ENCODE measurements at places on chromosomes 6 and 20.

DNA sequence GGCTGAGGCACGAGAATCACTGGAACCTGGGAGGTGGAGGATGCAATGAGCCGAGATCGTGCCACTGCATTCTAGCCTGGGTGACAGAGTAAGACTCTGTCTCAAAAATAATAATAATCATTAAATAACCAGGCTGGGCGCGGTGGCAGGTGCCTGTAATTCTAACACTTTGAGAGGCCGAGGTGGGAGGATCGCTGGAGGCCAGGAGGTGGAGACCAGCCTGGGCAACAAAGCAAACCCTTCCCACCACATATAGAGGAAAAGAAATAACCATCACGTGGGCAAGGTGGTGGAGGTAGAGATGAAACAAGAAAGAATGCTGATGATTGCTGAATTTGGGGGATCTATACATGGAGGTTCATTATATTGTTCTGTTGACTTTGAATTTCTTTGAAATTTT is 63.4 kb upstream of the PIM1 start:
- no peak for DNase-seq

DNA sequence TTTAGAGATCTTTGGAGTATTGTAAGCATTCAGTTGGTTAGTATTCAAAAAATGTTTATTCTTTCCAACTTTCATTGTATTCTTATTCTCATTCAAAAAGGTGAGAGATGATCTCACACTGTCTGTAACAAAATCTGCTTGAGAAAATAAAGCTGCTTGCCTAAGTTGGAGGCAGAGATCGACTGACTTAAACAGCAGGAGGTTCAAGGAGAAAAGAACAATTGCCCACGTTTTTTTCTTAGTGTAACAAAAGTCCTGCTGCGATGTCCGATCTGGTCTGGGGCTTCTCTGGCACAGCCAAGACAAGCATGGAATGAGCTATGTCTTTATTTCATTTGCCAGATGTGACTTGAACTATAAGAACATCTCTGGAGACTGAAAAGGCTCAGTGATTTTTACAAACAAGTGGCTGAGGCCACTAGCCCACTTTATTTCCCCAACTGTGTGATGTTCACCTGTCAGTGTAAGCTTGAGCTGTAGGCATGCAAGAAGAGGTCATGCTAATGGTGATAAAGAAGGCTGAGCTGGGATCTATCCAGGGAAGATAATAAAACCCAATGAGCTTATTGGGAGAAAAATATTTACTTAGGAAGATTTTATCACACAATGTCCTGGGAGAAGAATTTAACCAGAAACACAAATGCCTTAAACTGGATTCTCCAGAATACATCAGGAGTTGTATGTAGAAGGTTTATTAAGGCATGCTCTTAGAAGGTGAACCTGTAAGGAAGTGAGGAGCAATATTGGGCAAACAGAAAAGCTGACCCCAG is 580.1 kb upstream of the BTBD3 start:
- DNase-seq, result no peak

DNA sequence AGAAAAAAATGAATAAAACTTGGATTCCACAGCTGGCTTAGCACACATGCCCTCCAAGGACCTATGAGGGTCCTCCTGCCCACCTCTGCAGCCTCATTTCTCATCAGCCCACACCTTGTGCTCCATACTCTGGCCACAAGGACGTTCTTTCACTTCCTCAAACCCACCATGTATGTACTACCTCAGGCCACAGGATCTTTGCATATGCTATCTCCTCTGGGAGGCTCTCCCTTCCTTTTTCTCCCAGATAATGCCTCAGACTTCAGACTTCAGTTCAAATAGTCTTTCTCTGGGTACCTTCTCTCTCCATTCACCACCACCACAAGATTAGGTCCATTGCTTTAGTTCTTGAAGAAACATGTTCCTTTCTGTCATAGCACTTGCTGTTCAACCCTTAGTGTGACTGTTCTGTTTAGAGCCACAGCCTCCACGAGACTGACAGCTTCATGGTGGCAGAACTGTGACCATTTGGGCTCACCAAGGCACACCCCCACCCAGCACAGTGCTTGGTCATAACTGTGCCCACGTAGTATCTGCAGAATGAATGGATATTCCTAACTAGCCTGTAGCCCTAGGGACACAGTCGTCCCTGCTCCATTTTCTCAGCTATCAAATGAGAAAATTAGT is 146.7 kb upstream of the LRFN2 start:
- no peak for DNase-seq

- no peak for DNase-seq
These were observed 7.0 kb downstream of the TMEM244 start for GRCh38 chr6:129853996-129854711.

DNA sequence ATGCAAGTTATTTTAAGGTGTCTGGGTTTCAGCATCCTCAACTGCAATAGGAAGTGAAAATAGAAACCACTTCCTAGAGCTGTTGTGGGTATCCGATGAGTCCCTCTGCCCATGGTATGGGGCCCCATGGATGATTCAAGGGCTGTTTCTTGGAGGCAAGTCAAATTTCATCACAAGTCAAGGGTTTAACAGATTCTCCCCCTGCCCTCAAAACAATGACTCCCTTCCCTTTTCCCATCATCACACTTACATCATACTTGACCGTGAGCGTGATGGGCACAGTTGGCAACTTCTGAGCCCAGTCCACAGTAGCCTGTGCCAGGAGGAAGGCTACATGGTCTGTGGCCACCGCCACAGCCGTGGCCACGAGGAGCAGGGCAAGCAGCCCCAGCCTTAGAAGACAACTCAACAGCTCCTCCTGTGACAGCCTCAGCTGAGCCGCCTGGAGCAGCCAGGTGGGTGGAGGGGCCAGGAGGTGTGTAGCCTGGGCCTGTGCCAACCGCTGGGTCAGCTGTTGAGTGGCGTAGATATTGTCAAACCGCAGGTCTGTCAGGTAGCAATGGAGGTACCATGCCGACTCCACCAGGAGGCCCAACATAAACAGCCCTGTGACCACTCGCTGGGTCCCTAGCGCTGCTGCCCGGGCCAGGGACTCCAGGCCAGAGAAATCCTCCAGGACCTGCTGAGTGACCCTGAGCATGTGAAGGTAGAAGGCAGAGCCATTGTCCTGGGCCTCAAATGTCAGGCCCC is 5.2 kb downstream of the OCSTAMP start:
- DNase-seq, result peak; percentile 53

- DNase-seq, result no peak
These were observed 24.6 kb upstream of the GTSF1L start for GRCh38 chr20:43751167-43752050.

- no peak for DNase-seq
These were observed 200.9 kb downstream of the BACH2 start for GRCh38 chr6:90095788-90096187.

DNA sequence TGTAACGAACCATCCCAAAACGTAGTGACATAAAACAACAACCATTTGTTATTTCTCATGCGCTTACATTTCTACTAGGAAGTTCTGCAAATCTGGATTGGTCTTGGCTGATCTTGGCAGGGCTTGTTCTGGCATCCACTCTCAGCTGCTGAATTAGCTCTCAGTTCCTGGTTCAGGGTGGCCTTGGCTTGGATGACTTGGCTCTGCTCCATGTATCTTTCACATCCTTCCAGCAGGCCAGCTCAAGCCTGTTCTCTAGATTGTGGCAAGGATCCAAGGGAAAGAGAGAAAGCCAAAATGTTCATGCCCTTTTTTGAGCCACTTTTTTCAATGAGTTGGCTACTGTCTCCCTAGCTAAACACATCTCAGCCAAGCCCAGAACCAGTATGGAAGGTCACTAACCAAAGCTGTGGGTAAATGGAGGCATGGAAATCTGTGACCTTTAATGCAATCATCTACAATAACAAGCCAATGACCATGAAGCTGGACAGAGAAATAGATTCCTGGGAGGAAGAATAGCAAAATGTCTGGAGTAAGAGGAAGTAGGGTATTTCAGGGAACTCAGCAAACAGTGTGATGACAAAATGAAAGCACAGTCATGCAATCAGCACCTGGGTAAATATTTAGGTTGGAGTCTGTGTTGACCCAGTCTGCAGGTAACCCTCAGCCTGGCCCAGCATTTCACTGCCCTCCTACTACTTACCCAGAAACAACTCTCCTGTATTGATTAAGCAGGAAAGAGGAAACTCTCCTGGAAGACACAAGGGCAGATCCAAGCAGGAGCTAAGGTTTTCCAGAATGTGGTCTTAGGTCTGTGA is 32.7 kb upstream of the SNAP25 start:
- no peak for DNase-seq

DNA sequence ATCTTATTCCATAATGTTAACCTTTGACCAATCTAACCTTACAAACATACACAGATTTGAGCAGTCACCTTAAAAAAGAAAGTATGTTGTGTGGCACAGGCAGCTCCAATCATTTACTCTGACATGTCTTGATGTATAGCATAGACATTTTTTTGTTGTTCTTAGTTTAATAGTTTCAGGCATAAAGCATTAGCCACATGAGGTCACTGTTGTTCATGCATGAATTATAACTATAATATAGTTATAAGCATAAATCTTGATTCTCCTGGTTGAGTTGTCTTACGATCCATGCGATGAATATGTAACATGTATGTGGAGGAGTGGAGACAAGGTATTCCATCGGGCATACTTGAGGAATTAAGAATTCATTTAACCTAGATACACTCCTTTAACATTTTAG is 26.1 kb upstream of the NKAIN2 start:
- DNase-seq, result peak; percentile 28

DNA sequence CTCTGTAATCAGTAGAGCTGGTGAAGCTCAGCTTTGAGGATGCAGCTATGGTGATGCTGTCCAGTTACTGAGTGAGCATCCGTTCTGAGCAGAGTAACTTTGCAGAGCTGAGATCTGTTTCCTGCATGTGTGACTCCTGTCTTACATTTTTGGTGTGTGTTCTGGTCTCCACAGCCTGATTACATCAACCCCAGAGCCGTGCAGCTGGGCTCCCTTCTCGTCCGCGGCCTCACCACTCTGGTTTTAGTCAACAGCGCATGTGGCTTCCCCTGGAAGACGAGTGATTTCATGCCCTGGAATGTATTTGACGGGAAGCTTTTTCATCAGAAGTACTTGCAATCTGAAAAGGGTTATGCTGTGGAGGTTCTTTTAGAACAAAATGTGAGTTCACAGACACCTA is 81.6 kb downstream of the FAM120B start:
- DNase-seq, result no peak

DNA sequence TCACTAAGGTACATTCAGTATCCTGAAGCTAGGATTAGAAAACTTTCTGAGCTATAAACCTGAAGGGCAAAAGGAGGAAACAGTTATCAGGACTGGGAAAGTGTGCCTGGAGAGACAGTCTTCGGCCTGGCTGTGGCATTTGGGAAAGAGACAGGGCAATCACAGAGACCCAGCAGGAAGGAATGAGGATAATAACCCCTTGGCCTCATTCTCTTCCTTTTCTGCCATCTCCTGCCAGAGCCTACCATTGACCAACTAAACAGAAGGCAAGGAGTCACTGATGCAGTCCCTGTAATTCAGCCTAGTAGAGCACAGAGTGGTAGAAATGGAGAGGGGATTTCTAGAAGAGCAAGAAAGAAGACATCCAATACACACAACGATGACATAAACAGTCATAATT is 359.4 kb downstream of the HDGFL1 start:
- no peak for DNase-seq

- no peak for DNase-seq
These were observed 1.5 kb upstream of the TPBG start for GRCh38 chr6:82362144-82362543.

DNA sequence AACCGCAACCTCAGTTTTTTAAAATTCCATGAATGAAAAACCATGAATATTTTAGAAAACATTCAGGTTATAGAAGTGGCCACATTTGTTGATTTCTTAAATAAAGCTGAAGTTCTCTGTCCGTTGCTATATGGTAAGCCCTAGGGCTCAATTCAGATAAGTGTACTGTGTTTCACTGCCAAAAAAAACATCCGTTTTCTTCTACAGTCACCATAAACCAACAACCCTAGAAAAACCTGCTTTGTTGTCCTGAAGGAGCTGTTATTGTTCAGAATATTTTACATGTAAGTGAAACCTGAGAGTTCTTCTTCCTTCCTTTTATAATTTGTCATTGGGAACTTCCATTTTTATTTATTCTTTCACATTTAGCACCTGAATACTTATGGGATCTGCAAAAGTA is 274.1 kb downstream of the TFAP2A start:
- DNase-seq, result no peak

DNA sequence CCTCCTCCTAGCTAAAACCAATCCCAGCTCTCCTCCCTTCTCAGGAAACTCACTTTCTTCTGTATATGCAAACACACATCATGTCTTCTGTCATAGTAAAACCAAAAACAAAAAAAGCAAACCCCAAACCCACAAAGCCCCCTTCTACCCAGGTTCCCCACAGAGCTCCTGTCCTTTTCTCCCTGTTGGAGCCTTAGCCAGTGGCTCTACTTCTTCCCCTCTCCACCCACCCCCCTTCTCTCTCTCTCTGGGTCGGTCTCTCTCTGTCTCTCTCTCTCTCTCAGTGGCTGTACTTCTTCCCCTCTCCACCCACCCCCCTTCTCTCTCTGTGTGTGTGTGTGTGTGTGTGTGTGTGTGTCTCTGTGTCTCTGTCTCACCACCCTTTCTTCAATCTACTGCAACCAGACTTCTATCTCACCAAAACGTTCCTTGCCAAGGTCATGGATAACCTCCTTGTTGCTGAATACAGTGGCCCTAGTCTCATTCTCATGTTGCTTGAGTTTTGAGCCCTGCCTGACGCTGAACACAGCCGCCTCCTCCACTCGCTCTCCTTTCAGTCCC is 8.7 kb upstream of the OSER1 start:
- no peak for DNase-seq

GRCh38 chr6:36484736-36485135 is 41.9 kb downstream of the KCTD20 start:
- DNase-seq, result no peak

DNA sequence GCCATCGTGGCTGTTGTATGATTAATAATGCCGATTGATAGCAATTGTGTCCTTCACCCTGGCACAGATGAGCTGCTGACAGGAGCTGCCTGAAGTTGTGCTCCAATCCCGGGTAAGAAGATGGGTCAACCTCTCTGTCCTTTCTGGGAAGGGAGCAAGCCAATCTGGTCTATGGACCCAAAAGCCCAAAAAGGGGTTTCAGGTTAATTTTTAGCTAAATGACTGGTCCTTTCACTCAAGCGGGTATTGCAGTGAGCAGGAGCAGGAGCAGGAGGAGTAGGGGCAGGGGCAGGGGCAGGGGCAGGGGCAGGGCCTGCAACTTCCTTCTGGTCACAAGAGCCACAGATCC is 164.8 kb downstream of the TAF4 start:
- DNase-seq, result no peak

- no peak for DNase-seq
These were observed 71.8 kb downstream of the ARHGAP18 start for GRCh38 chr6:129638055-129638684.

DNA sequence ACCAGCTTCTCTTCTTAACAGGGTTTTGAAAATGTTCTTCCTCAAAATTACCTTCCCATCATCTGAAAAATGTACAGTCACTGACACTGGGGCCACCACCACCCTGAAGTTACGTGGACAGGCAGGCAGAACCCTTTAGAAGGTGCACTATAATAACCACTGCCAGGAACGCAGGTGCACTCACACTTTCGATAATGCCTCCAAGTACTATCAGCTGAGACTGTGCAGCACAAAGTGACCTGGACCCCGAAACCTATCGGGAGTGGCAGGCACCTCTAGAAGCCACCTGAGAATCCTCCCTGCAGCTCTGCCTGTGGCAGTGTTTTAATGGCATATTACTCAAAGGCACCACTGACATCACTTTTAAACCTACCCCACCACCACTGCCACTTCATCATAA is 66.4 kb downstream of the TRERF1 start:
- DNase-seq, result no peak

All from KG1 (cell line).